Lung microvascular endothelial cell (primary cell): ENCODE measurements at places on chromosomes 12 and 14.

- DNase-seq = peak; percentile 3
These were observed 902.8 kb downstream of the SLC16A7 start for GRCh38 chr12:60498656-60499055.

GRCh38 chr12:127819056-127819455 lies 447.9 kb upstream of the TMEM132C start:
- no peak for DNase-seq

- DNase-seq = peak; percentile 70
These were observed 20.1 kb downstream of the TPCN1 start for GRCh38 chr12:113241191-113242025.

DNA sequence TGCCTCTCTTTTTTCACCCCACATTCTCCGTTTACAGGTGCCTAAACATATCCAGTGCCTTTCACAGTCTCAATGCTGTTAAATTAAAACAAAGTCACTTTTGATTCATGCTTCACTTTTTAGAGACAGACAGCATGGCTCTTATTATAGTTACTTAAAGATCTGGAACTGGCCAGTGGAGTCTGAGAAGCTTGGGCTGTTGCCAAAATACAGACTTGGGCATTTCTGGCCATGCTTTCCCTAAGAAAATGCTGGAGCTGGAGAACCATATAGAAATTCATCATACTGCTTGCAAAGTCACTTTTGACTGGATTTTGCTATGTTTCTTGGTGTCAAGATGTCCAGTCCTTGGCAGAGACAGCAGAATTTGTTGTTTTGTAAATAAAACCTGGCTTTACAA lies 12.2 kb upstream of the GPR68 start:
- no peak for DNase-seq

DNA sequence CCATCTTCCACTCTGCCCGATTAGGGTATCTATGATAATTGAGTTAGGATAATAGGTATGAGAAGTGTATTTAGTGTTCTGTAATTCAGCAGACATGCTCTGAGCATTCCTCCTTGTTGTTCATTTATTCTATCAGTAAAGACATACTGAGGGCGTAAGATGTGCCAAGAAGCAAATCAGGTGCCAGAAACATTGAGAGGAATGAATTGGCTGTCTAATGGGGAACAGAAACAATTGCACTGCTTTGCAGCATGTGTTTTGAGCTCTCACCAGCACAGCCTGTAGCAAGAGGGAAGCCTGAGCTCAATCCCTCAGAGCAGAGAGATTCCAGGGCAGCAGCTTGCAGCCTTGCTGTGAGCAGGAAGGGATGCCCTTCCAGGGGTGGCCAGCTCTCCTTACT lies 589.3 kb downstream of the BCL11B start:
- DNase-seq = no peak
